NCI-H446 treated with DMSO at 0.1 percent for 48 hours (cell line): ENCODE measurements at places on chromosomes 12 and 14.

DNA sequence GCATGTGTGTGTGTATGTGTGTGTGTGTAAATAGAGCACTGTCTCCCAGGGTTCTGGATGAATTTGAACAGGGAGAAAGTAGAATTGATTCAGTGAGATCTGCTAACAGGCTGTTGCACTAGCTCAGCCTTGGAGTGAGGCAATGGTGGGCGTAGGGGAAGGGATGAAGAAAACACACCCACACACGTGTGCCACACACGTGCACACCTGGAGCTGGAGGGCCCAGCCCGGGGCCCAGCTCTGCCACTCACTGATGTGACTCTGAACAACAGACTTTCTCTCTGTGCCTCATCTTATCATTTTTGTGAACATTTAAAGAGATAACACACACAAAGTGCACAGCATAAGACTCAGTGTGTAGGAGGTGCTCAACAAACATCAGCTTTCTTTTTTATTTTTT is 4.2 kb downstream of the ACACB start:
- DNase-seq: no peak

- no peak for DNase-seq
Measured at GRCh38 chr12:24379861-24380521, 430.5 kb upstream of the SOX5 start.

- no peak for DNase-seq
Measured at GRCh38 chr14:60188696-60189095, 23.5 kb upstream of the DHRS7 start.

DNA sequence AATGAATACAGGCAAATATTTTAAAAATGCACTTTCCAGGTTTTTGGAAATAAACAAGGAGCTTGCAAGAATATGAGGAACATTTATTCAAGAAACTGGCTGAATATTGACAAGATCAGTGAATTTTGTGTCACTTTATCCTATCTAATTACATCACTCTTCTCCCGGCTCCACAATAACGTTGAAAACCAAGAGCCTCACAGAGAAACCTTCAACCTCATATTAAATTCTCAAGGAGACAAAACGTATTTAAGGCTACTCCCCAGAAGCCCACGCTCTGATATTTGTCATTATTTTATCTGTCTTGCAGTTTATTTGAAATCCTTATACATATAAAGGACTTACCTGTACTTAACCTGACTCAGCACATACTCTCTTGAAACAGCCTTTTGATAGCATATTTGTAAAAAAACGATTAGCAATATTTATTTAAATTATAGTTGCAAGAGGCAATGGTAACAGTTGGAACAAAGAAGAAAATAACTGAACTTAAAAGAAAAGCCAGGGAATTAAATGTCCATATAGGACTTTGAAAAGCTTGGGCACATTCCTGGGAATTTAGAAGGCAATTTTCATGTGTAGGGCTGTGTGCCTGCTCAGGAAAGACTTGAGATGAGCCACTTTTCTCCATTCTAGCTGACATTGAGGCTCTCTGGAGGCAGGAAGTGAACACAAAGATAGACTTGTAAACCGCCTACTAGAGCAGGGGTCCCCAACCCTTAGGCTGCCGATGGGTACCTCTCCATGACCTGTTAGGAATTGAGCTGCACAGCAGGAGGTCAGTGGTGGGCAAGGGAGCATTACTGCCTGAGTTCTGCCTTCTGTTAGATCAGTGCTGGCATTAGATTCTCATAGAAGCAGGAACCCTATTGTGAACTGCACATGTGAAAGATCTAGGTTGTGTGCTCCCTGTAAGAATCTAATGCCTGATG is 636.4 kb downstream of the SLC16A7 start:
- no peak for DNase-seq
